ENCODE measurements at places on chromosomes 4 and X.

GRCh38 chr4:143251779-143252178, 67.1 kb downstream of the USP38 start:
- no peak for DNase-seq

DNA sequence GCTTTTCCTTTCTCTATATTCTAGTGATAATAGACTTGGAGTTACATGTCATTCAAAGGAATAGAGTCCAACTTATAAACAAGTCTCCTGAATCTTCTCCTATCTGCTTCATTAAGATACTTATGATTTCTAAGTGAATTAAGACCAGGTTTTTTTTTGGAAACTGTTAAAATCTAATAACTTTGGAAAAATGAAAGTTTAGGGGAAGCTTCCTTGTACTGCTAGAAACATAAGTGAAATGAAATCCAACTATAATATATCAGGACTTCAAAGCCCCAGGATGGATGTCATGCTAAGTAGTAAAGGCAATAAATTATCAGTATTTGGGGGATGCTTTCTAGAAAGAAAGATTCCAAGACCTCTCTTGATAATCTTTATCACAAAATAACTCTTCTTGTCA, 24.8 kb downstream of the GRIA2 start:
- DNase-seq, result no peak

- DNase-seq, result no peak
Measured at GRCh38 chr4:99818661-99819060, 2.0 kb downstream of the DAPP1 start.

DNA sequence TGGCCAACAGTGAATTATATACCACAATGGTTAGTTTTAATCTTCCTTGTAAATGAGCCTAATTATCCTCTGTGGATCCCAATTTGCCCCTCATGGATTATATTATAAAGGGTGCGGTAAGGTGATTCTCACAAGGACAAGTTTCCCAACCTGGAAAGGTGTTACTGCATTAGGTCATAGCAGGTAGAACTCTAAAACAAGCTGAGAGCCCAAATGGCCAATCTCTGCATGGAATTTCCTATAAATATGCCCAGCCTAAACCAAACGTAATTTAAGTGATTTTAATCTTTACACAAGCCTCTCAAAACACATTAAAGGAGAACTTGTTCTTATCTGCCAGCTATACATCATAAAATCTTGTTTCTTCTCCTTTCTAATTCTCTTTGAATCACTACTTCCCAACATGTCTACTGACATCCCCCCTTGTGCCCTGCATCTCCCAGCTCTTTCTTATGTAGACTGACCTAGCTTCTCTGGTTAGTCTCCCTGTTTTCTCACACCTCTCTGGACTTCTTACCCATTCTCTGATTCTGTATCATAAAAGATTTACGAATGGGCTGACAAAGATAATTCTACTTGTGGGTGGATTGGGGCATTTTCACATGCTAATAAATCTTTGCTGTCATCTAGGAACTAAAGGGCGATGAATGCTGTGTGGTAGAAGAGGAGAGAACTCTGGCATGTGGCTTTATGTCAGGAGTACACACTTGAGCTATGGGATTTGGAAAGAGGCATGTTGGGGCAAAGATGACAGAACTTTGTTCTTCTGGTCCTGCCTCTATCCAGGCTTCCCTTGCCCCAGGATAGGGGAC, 94.3 kb upstream of the PGRMC2 start:
- DNase-seq, result no peak

GRCh38 chr4:184959786-184960185, 58.5 kb upstream of the HELT start:
- DNase-seq, result no peak

DNA sequence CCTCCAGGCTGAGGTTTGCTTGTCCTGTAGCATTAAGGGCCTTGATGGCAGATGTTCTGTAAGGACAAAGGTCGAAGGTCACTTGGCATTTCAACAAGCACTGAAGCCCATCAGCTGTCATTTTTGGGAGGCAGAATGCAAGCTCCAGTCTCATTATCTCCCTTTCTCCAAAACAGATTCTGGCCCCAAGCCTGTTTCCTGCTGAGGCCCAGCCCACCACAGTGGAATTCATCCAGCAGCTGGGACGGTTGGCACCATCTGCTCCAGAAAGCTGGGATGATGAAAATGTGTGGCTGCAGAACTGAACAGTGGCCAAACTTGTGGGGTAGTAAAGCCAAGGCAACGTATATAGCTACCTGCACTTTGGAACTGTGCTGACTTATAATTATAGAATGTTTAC, 17.7 kb upstream of the PPEF2 start:
- no peak for DNase-seq

GRCh38 chr4:1720163-1720983, 750 bp downstream of the TMEM129 start:
- DNase-seq, result no peak

DNA sequence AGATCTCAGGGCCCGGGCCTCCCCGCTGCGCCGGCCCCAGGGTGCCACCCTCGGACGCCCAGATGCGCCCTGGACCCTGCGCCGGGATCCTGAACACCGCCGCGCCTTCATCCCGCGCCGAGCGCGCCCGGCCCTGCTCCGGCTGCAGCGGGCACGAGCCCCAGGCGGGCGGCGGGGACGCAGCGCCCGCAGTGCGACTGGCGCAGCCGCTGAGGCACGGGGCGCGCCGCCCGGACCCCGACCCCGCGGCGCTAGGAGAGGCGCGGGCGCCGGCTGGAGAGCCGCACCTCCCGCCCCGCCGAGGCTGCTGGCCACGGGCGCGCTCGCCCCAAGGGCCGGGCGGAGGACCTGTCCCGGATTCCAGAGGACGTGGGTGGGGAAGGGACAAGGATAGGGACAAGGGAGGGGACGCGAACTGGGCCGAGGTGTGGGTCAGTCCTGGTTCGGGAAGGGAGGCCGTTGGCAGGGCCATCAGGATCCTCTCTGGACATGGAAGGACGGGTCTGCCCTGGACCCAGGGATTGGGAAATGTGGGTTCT, 1.1 kb downstream of the ZFYVE28 start:
- DNase-seq, result no peak

DNA sequence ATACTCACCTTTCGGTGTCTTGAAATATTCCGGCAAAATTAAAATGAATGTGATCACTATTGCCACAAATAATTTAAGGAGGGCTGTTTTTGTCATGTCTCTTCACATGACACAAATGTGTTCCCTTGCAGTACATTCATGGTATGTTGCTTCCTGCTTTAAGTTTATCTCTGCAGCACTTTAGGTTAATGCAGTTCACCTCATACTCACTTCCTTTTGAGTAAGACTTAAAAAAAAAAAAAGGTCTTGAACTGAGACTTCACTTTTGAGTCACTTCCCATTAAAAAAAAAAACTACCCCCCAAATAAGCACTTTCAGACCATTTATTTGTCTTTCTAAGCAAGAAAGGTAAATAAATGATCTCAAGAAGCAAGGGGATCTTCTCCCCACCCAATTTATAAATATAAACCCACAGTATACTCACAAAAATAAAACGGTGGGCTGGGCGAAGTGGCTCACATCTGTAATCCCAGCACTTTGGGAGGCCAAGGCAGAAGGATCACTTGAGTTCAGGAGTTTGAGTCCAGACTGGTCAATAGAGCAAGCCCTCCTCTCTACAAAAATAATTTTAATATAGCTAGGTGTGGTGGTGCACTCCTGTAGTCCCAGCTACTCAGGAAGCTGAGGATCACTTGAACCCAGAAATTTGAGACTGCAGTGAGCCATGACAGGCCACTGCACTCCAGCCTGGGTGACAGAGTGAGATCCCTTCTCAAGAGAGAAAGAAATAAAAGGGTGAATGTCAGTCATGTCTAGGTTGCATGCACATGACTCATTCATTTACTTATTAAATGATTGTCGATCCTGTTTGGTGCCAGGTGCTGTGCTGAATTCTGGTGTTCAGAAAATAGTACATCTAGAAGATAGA, at the start of gene TMEM156:
TMEM156 (minus strand) TSS at position 192 of the 868 bp plus-strand sequence; CDS start at position 96, 96 bp downstream.
- DNase-seq, result no peak

DNA sequence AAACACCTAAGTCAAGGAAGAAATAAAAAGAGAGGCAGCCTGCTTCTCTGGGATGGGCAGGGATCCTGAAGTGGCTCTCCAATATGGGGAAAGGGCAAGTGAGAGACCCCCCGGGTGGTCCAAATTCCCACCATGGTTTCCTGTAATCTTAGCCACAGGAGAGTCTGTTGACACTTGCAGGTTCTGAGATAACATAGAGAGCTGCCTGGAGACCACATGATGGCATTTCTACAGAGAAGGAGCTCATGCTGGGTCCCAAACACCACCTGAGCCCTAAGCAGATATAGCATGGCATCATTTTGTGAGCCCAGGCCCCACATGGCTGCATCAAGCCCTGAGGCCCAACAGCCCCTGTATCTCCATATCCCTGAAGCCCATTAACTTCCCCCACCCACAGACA, 26.1 kb downstream of the PABPC1L2B start:
- DNase-seq, result no peak
